ENCODE measurements at places on chromosomes 13 and 19. TPM values are rescaled to one million over a fixed set of nuclear protein-coding genes. Genes with fewer than 3 reads are reported as not detected.

Gene ASPDH
- total RNA-seq: not detected

Gene ZNF324
- total RNA-seq: 11.5 TPM

Gene USF2
- total RNA-seq: 107 TPM

Gene C19orf33
- total RNA-seq: 46.8 TPM

Gene LAIR1
- total RNA-seq: not detected

Gene OVOL3
- total RNA-seq: not detected

Gene ACTMAP
- total RNA-seq: 9.6 TPM

Gene DGKH
- 9.6 TPM for total RNA-seq

- no peak for DNase-seq
Observed at GRCh38 chr19:22326219-22326618, 40.0 kb downstream of the ZNF729 start.

- no peak for DNase-seq
Observed at GRCh38 chr13:66751691-66752090, 478.4 kb downstream of the PCDH9 start.

- DNase-seq: no peak
Observed at GRCh38 chr13:59780058-59780457, 383.7 kb downstream of the DIAPH3 start.

DNA sequence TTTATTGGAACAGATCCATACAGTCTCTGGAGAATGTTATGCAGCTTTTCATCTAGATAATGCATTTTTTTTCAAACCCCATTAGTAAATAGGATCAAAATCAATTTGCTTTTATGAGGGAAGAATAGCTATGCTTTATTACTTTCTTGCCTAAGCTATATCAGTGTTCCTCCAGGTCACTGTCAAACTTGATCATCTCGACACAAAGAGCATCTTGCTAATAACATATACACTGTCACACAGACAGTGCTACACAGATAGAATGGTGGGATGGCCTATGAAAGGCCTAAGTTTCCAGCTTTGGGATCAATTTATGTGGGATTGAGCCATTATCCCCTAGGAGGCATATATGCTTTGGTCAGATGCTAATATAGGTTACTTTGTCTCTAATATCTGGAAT, 862.9 kb upstream of the SPRY2 start:
- DNase-seq: no peak

DNA sequence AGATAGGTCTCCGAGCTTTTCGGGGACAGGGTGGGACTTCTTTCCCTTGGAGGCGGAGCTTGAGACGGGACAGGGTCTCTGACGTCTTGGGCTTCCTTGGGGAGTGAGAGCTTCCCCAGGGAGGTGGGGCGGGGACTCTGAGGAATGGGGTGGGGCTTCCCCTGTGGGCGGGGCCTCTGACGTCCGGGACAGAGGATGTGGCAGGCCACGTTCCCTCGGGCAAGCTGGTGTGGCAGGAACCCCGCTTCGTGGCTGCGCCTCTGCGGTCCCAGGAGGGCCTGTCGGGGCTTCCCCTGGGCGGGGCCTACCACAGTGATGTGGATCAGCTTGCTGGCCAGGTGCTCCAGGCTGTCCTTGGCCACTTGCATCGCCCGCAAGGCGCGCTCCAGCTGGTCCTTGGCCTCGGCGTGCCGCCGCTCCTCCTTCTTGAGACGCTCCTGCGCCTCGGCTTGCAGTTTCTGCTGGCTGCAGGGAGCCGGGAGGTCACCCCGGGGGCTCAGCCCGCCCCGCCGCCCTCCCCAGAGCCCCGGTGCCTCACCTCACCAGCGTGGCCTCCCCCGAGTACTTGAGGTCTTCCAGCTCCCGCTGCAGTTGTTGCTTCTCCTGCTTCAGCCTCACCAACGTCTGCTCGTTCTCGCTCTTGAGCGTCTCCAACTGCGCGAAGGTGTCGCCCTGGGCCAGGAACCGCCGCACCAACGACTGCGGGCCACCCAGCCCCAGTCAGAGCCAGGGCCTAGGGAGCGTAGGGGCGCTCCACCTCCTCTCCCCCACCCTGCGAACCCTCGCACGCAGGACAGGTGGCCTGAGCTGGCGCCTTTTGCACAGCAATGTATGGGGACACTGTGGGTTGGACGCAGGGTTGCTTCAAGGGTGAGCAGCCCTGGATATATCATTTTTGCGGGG, 3.3 kb upstream of the RGL3 start:
- DNase-seq: no peak

DNA sequence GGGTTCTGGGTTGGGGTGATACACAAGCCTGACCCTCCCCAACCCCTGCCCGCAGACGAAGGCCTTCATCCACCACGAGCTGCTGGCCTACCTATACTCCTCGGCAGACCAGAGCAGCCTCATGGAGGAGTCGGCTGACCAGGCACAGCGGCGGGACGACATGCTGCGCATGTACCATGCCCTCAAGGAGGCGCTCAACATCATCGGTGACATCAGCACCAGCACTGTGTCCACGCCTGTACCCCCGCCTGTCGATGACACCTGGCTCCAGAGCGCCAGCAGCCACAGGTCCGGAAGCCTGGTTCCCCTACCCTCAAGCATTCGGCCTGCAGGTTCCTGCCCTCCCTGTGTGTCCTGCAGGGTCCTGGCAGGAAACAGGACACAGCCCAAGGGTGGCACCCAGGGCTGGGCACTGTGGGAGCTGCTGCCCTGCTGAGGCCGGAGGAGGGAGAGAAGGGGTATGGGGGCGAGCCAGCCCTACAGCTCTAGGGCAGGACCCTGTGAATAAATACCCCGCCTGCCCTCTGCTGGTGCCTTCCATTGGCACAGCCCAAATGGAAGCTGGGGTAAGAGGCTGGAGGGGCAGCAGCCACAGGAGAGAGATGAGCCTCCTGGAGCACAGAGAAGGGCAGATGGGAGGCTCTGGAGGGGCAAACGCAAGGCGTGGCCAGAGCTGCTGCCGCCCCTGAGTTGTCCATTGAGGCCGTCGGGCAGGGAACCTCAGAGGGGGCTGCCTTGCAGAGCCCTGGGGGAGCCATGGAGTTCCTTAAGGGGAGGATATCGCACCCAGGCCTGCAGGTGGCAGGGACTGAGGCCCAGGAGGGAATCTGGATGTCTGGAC, 6.8 kb downstream of the TMED1 start:
- DNase-seq: no peak

DNA sequence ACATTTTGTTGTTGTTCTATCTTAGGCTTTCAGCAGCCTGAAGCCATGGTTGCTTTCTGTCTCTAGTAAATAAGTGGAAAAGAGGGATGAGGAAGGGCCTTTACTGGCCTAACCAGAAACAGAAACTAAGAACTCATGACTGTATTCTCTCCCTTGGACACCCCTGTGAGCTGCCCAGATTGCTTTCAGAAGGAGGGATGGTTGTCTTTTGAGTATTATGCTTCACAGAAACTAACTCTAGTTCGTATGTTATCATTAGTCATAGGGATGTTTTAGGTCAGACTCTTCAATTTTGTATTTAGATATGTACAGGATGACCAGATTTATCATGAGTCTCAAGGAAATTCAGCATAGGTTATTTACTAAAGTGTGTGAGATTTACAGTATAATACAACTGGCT, 17.5 kb downstream of the BORA start:
- DNase-seq: no peak

DNA sequence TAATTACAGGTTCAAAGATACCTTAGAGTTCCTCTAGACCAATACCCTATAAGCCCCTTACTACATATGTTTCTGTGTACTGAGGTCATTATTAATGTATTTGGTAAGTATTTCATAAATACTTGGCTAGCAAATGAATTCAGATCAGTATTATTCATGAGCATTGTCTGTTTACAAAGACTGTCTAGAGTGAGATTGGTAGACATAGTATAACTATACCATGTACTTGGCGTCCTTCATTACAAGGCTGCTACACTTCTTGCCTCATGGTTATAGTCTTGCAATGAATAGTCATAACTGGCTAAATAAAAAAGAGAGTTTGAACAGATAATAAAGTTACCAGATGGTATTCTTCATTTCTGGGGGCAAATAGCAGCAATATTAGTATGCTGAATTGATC, 12.1 kb downstream of the SETDB2 start:
- no peak for DNase-seq

Measured in type B pancreatic cell (in vitro differentiated cells).